ENCODE measurements at places on chromosomes 2 and 18.
A peak's percentile ranks its signal among the peaks of the same experiment; 100 is the strongest.

DNA sequence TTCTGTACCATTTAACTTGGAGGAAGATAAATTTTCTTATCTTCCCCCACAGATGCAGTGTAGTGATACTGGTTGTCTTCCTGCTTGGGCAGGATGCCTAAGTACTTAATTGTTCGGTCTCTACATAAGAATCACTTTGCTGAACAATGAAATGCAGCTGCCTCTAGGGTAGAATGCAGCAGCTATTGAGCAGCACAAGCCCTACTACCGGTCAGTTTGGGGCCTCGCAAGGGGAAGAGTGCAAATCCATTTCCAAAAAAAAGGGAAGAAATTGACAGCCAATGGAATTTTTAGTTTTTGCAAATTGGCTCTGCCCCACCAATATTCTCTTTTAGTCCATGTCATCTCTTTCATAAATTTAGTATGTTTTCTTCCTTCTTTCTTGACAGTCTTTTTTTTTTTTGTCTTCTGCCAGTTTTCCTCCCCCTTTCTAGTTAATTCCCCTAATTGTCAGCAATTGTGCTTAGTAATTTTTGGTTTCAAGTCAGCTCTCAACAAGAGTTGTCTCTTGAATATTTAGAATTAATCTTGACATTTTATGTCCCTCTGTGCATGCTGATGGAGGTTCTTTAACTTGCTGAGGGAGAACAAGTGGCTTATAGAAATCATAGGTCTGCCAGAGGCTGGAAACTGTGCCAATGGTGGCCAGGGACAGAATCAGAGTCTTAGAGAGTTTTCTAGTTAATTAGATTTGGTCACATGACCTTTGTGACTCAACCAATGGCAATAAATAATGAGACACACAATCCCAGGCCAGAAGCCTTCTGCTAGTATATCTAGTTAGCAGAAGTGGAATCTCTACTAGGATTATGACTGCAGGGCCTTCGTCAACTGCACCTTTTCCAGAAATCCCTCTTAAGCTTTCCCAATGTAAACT, 270.0 kb downstream of the CTNNA2 start:
- peak; percentile 68 for DNase-seq

- DNase-seq = no peak
These were observed 8.2 kb upstream of the DAPL1 start for GRCh38 chr2:158786897-158787296.

DNA sequence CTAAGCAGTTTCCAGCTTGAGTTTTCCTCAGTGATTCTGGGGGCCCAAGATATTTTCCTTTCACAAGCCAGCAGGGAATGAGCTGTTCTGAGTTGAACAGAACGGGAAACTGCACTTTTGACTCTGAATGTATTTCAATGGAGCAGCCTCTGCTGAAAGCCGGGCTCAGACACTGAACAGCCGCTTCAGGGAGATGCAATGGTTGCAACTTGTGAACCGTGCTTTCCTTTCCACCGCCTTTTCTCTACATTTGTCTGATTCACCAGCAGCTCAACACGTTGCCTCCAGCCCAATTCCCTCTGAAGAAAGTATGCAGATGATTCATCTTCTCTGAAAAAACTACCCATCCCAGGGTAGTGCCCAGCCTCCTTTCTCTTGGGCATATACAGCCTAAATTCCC, 119.3 kb upstream of the PKDCC start:
- no peak for DNase-seq

- DNase-seq = no peak
These were observed 112.5 kb downstream of the MREG start for GRCh38 chr2:215900843-215901242.

GRCh38 chr2:112880696-112881095, 30.3 kb upstream of the IL37 start:
- DNase-seq = no peak

DNA sequence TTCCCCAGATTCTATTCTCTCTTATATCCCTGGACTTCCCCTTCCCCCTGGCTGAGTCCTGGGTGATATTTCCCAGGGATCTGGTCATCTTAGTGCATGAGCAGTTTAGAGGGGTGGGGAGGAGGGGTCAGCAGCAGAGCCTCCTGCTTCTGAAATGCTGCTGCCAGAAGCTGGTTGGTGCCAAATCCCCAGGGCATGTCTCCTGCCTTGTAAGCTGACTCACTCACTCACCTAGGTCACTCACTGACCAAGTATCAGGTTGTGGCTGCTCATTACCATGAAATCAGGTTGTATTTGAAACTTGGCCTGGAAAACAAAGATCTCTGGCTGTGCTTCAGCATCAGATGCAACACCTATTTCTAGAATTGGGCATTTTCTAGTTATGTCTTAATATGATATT, 14.3 kb downstream of the GPR39 start:
- no peak for DNase-seq

DNA sequence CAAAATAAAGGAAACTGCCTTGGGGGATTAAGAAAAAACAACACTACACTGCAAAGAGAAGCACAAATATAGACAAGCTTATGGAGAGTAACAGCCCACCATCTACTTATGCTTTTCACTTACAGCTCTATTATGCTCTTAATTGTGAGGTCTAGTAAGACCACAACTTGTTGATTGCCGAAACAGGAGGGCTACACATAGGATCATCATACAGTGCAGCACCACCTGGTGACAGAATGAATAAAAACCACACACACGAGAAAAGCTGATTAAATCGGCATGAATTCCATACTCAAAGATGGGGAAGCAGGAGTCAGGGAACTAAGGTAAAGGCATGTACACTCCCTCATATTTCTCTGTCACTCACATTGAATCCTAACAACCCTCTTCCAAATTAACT, 259.2 kb downstream of the IKZF2 start:
- DNase-seq = peak; percentile 2

DNA sequence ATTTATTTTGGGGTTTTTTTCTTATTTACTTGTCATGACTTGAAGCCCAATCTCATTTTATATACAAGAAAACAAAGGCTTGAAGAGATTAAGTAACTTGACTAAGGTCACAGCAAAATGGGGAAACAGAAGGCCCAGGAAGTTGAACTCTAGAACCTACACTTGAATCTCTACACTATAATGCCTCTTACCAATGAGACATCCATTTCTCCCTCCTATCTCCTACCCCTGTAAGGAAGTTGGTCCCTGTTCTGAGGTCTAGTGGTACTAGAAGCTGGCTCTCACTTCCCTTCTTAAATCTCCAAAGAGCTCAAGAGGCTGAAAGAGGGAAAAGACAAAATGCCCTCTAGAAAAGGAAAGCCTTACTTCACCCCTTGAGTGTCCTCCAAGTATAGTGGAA, 25.5 kb upstream of the IHH start:
- DNase-seq = no peak

DNA sequence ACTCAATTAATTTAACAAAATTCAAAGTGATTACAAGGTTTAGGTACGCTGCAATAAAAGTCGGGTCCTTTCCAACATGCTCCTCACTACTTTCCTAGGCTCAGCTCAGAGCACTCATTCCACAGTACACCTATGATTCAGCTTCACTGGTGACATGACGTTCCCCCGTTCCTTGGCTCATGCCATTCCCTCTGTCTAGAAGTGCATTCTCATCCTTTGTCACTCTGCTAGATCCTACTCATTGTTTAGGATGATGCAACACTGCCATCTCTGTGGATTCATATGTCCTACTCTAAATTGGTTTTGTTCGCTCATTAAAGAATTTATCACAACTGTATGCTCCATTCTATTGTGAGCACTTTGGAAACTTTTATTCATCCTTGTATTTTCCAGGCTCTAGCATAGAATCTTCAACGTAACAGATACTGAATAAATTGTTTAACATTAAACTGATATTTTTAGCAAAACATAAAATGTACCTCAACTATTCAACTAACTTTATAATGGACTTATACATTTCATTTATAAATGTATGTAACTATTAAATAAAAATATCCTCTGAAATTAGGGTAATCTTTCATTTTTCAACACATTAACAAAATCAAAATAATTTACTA, 78.6 kb downstream of the FAM228A start:
- DNase-seq = no peak

DNA sequence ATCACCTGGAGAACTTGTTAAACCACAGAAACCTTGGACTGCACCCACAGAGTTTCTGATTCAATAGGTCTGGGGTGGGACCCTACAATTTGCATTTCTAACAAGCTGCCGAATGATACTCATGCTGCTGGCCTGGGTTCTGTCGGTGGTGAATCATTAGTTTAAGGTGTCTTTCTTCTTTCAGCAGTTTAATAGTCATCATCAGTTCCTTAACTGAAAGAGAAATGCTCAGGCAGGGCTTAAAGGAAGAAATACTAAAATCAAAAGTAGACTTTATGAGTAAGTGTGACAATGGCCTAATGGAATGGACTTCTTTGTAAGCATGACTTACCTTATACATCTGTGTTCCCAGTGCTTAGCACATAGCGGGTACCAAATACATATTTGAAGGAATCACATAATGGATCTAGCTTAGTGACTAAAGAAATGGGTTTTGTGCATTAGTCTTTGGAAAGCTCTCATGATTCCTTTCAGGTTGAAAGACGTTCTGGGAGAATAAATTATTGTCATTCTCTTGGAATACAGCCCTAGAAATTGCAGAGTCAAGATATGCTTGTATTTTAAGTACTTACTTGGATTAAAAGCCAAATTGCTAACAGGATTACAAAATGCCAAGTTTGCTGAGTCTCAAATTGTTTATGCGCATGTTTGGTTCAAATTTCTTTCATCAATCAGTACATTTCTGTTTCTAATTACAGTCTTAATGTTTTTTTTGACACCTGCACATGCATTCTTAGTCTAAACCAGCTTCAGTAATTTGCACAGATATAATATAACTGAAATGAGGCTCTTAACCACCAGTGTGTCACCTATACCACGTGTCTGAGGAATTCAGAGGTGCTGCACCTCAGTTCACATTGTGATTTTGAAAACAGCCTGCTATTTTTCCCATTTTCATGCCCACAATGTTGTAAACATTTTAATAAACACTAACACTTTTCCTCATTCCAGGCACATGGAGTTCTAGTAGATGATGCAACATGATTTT, 220.3 kb upstream of the NRP2 start:
- no peak for DNase-seq

- no peak for DNase-seq
These were observed 204.4 kb upstream of the RASGRP3 start for GRCh38 chr2:33272001-33272400.

DNA sequence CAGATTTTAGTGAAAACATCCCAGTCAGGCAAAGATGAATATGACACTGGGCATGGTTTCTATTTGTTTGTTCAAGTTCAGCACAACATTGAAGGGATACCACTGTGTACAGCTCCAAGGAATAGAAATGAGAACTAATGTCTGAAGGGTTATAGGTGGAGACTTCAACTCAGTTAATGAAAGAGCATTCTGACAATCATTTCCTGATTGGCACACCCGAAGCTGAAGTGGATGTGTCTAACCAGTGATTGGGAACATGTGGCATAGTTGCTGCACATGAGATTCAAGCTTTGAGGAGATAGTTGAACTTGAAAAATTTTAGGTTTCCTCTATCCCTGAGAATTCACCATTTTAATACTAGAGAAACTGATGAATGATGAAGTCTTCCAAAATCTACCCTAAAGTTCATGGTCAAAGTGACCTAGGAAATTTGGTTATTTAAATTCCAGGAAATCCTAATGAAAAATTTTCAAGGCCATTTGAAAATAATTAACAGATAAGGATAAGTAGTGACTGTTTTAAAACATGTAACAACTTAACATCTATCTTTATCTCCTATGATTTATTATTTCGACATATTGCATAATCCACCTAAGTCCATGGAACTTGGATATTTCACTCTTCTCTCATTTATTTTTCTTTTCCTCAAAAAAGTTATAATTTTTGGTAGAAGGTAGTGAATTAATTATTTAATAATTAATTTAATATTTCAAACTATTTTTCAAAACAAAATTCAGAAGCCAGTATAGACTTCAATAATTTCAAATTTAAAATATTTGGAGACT, 38.0 kb downstream of the SLC9A4 start:
- DNase-seq = no peak

DNA sequence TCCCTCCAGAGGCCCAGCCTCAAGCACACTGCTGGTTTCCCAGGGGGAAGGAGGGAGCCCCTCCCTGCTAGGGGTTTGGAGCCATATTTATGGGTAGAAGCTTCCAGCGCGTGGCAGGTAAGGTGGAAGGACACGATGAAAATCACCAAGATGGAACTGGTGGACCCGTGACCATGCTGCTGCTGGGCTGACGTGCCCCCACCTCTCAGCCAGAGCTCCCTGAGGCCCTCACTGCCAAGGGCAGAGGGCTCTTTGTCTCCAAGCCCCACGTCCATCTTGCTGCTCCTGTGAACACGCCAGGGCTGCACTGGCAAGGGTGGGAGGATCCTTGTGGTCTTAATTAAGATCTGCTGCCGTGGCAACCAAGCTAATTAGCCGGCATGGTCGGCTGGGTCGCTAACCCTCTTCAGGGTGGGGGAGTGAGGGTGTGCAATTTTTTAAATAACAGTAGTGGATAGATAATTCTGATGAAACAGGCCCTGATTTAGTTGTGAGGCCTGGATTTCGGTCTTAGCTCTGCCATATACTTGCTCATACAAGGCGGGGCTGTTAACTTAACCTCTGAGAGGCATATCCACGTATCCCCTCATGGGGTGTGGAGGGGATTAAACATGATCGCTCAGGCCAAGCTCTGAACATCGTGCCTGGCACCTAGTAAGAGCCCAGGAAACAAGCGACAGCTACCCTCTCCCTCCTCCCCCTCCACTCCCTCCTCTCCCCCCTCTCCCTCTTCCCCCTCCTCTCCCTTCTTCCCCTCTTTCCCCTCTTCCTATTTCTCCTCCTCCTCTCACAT, 232.8 kb downstream of the CELF4 start:
- DNase-seq = no peak

- no peak for DNase-seq
These were observed 321.7 kb upstream of the REV1 start for GRCh38 chr2:99811544-99811943.

- no peak for DNase-seq
These were observed 45.0 kb downstream of the SLC38A11 start for GRCh38 chr2:164910101-164910899.

DNA sequence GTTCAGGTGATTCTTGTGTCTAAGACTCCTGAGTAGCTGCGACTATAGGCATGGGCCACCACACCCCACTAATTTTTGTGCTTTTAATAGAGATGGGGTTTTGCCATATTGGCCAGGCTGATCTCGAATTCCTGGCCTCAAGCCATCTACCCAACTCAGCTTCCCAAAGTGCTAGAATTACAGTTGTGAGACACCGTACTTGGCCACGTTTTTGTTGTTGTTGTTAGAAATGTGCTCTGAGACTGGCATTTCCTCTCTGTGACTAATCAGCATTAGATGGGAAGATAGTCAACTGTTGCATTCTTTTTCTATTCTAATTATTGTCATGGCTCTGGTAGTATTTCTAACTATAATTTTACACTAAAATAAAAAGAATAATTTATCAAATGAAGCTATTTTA, 191.7 kb downstream of the CAMKMT start:
- DNase-seq = no peak

DNA sequence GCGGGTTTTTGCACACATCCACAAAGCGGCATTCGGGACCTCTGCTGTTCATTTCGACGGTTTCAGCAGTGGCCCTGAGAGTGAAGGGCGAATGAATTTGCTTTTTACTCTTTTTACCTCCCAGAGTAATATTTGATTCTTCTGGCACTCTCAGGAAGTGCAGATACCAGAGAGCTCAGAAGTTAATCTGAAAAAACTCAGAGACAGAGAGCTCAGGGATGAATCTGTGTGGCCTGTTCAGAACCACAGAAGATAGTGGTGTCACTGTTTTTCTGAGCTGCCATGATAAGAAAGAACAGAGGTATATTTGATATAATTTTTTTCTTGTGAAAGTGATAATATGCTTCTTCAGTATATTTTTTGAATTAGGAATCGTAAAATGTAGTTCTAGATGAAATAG, 129.3 kb downstream of the MBP start:
- DNase-seq = no peak
